ENCODE measurements at places on chromosomes 13 and 19.
A peak's percentile ranks its signal among the peaks of the same experiment; 100 is the strongest.

DNA sequence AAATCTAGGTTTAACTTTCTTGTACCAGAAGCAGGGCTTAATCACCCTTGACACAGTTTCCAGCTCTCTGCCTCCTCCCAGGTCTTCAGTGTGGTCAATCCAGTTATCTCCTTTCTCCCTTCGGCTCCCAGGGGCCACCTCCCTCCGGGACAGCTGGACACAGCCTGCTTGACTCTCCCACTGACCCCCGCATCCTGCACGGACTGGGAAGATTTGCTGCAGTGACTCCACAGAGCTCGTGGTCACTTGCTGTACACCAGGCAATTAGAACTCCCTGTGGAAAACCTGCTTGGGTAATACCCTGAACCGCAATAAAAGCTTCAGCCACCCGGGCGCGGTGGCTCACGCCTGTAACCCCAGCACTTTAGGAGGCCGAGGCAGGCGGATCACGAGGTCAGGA is 116.5 kb downstream of the NUFIP1 start:
- no peak for DNase-seq

DNA sequence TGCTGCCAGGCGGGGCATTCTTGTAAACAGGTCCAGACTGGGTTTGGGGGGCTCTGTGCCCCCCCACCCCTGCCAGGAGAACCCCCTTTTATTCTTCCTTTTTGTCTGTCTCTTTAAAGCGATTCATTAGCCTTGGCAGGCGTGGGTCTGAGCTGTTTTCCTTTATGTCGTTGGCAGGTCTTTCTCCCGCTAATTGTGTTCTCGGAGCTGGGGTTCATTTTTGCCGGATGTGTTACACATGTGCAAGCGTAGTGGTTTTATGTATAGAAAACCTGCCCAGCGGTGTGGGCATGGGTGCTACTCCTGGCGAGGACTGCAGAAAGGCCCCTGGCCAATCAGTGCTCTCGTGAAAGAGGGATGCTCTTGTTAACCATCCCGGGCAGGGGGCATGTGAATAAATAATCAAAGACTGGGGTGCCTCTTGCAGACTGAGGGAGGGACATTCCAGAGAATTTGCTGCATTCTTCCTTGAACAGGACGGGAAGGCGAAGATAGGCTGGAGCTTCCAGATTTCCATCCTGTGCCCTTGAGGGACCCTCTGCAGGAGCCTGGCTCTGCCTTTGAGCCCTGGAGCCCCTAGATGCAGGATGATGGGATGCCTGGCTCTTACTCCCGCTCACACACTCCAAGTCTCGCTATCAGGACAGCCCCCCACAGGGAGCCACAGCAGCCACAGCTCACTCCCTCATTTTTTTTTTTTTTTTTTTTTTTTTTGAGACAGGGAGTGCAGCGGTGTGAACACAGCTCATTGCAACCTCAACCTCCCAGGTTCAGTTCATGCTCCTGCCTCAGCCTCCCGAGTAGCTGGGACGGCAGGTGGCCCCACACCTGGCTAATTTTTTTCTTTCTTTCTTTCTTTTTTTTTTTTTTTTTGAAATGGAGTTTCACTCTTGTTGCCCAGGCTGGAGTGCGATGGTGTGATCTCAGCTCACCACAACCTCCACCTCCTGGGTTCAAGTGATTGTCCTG is 14.1 kb downstream of the CARM1 start:
- no peak for DNase-seq

DNA sequence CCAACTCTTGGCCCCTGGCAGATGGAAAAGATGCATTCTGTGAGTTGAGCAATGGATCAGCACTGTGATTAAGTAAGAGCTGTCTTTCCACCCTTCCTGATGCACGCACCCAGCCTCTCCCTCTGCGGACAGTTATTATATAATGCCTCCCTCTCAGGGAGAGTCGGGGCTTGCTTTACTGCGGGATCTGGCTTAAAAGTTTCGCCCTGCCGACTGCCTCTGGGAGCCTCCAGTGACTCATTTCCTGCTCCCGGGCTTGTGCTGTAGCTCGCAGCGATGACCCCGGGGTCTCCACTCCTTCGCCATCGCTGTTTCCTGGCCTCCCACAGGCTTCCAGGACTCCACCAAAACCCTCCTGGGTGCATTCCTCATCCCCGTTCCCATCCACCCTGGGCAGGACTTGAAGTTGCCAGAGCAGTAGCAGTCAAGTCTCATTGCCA is 107.4 kb upstream of the SLC7A1 start:
- DNase-seq: no peak

DNA sequence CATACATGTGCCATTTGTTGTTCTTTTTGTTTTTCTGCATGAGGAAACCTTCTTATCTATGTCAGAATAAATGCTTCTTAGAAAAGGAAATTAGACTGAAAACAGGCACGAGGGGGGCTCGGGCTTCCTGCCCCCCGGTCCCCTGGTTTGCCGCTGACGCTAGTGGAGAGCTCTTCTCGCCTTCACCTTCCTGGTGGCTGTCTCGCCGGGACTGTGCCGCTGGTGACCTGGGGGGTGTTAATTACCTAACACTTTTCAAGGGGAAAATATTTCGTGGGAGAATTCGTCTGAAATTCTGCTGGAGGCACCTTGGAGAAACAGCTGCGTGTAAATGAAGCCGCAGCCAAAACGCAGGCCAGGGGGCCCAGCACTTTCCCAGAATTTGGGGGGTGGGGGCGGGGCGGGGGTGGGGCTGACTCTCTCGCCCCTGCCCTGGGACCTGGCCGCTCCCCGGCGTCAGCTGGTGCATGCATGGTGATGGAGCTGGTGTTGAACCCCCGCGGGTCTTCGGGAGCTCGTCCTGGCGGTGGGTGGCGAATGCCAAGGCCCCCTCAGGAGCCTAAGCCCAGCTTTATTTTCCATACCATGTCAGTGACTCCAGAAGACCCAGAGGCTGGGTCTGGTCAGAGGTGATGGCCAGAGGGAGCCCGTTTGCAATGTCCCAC is 58.3 kb upstream of the MCF2L start:
- peak; percentile 55 for DNase-seq

DNA sequence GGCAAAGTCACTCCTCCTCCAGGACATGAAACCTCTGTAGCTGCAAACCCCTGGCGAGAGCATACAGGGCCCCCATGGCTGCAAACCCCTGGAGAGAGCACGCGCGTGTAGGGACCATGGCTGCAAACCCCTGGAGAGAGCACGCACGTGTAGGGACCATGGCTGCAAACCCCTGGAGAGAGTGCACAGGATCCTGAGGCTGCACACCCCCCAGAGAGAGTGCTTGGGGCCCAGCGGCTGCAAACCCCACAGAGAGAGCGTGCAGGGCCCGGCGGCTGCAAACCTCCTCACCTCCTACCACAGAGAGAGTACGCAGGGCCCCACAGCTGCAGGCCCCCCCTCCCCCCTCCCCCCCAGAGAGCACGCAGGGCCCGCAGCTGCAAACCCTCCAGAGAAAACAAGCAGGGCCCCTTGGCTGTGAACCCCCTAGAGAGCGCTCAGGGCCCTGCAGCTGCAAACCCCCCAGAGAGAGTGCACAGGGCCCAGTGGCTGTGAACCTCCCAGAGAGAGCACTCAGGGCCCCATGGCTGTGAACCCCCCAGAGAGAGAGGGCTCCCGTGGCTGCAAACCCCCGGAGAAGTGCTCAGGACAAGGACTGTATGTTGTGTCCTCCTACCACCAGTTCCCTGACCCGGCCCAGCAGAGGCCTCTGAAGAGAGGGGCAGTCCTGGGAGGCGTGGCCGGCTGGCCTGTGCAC is 7.3 kb downstream of the ADPRHL1 start:
- no peak for DNase-seq

GRCh38 chr13:37453246-37453645 is 145.3 kb downstream of the POSTN start:
- no peak for DNase-seq

DNA sequence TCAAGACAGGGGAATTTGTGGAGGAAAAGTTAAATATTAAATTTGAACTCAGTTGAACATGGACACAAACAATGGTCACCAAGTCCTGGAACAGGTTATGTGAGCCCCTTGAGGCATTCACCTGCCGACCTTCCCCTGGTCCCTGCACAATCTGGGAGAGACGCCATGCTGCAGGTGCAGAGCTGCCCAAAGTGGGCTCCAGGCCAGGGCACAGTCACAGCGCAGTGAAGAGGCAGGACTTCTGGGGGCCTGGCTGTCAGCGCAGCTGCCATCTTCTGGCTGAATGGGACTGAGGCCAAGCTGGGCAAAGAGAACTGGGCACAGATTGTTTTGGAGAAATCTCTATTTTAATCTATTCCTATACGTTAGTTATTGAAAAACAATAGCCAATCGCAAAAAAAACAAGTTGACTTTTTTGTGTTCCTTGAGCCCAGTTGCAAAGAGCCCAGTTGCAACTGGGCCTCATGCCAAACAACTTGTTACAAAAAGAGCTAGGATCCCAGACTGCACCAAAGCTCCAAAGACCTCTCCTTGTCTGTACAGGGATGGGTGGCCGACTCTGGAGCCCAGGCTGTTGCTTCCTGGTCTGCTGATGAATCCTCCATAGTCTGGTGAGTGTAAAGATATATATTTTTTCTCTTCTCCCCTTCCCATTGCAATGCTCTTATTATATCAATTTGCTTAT is 1.2 kb upstream of the ZNF626 start:
- DNase-seq: no peak
